ENCODE measurements at places on chromosomes 3 and 15. TPM values are rescaled to one million over a fixed set of nuclear protein-coding genes. Genes with fewer than 3 reads are reported as not detected.

DNA sequence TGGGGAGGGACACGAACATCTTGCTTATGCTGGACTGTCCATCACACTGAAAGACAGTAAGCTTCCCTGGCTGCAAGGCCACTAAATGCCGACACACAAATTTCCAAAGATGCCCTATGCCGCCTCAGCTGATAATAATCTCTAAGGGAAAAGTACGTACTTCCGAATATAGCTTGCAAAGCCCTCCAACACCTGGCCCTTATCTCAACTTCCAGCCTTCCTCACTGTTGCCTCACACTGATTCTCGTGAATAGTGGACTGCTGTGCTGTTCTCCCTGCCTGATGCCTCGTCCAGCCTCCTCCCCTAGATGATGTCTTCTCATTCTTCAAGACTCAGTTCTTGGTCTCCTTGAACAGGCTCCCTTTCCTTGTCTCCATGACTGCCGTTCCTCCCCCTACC lies 72.3 kb downstream of the CD47 start:
- no peak for DNase-seq
- H3K27me3 ChIP-seq, result no peaks in the 10 kb centered on the region
- H3K36me3 ChIP-seq, result no peaks in the 10 kb centered on the region
- no peak overlapping the region for H3K27ac ChIP-seq
- no peak overlapping the region for H3K4me3 ChIP-seq

DNA sequence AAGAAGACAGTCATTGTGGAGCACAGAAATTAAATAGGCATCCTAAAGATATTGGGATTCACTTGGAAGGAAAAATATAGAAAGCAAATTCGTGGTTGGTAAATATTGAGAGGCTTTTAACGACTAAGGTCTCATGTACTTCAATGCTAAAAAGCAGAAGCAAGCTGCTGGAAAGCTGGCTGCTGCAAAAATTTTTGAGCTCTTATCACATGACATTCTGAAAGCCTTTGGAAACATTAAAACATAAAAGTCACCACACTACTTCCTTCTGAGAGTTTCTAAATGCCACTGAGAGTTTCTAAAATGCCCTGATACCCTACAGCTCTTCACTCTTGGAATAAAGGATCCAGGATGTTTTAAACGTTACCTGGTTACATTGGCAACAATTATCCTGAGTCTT lies 39.0 kb upstream of the CBLB start:
- H3K4me1 ChIP-seq, result peaks cover 28% of the 10 kb centered on the region
- H3K27me3 ChIP-seq, result no peaks in the 10 kb centered on the region
- no peaks in the 10 kb centered on the region for H3K36me3 ChIP-seq
- H3K4me3 ChIP-seq, result no peak overlapping the region
- peak; percentile 39 for DNase-seq

- no peaks in the 10 kb centered on the region for H3K27me3 ChIP-seq
- no peaks in the 10 kb centered on the region for H3K4me1 ChIP-seq
- no peak for DNase-seq
- no peak overlapping the region for H3K4me3 ChIP-seq
- no peaks in the 10 kb centered on the region for H3K36me3 ChIP-seq
These were observed 91.6 kb downstream of the PLD1 start for GRCh38 chr3:171718493-171719185.

DNA sequence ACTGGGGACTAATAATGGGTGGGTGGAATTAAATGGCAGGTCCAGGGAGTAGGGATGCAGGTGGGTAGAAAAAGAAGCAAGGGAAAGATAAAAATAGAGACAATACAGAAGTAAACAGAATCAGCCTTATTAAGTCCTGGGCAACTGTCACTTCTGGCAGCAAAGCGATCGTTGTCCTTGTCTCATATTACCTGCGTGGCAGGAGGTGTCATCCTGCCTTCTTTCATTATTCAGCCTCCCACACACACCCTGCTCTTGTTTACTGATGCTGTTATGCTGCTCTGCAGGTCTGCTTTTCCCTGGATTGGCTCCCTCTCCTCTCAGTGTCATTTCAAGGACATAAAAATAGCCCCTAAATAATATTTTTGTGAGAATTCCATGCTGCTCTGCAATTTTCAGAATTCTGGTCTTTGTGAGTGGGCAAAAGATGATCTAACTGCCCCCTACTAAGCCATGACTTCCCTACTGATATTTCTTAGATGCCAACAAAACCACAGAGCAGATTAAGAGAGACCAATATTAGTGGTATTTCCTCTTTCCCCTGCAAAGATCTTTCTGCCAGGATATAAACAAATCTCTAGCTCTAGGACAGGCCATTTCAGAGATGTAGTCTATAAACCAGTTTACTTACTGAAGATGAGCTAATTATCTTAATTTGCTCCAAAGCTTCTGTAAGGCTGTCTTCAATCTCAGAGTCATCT lies 8.5 kb downstream of the VEPH1 start:
- H3K4me1 ChIP-seq, result peaks cover 15% of the 10 kb centered on the region
- no peaks in the 10 kb centered on the region for H3K36me3 ChIP-seq
- no peak for DNase-seq
- no peak overlapping the region for H3K4me3 ChIP-seq
- H3K27me3 ChIP-seq, result no peaks in the 10 kb centered on the region

Gene SMARCC1
- total RNA-seq, result 49.2 TPM

Gene CDC25A
- total RNA-seq, result 0.94 TPM

Gene ZNF385D
- 0.49 TPM for total RNA-seq

Data from thyroid gland (tissue), 4 donors.